Right ventricle myocardium inferior (tissue), 1 donor: ENCODE measurements at places on chromosomes 6 and 20. TPM values are rescaled to one million over a fixed set of nuclear protein-coding genes. Genes with fewer than 3 reads are reported as not detected.
A peak's percentile ranks its signal among the peaks of the same experiment; 100 is the strongest.

Gene MDC1
- total RNA-seq, result 13.1 TPM

Gene PCSK2
- 1.3 TPM for total RNA-seq

Gene SMOC2
- total RNA-seq, result 16.4 TPM

Gene SLA2
- 0.30 TPM for total RNA-seq

DNA sequence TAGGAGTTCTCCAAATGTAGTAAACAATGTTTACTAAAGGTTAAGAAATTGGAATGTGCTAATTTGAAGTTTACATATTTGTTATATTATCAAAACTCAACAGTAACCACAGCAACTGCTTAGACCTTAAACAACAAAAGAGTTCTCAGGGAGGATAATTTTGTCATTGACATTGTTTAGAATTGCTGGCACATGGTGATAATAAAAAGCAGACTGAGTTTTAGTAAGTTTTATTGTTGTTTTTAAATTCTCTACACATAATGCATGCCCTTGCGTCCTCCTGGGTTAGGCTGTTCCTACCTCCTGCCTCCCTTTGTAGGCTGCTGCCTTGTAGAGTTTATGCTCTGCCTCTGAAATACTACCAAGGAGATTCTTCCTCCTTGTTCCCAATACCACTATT lies 28.7 kb downstream of the LAMA4 start:
- no peak for DNase-seq

DNA sequence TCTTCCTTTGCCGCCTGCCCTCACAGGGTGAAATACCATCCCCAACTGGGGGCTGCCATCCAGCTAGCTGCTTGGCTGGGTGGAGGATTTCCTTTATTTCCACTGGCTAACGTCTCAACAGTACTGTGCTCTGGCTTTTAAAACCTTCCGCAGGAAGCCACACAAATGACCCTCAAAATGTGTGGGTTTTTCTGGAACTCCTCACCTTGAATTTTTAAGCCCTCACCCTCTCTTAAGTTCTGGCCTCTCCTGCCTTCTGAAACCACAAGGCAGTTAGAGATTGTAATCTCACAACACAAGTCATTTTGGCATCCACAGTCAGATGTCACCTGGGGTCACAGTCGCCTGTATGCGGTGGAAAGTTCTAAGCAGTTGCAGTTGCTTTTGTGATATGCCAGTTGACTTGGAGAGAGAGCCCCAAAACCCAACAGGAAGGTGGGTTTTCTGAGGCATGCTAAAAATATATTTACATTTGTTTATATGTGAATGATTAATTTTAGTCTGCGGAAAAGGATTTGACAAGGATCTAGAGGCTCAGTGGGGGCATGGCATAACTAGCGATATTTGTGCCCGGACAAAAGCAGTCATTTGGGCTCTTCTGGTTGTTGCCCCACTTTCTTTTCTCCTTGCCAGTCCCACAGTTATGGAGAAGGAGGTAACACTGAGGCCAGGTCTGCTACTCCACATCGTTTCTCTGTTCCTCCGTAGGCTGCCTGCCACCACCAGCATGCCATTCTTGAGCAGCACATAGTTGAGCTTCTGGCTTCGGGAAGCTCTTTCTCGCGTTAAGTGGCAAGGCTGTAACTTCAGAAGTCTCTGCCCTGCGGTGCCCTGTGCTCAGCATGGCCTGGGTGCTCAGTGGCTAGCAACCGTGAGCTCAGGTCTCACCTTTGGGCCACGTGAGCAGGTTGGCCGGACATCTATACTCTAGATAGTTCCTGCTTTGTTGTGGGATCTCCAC lies 335.3 kb downstream of the CD83 start:
- no peak for DNase-seq

- no peak for DNase-seq
These were observed 3.1 kb upstream of the TTK start for GRCh38 chr6:80001337-80001736.

DNA sequence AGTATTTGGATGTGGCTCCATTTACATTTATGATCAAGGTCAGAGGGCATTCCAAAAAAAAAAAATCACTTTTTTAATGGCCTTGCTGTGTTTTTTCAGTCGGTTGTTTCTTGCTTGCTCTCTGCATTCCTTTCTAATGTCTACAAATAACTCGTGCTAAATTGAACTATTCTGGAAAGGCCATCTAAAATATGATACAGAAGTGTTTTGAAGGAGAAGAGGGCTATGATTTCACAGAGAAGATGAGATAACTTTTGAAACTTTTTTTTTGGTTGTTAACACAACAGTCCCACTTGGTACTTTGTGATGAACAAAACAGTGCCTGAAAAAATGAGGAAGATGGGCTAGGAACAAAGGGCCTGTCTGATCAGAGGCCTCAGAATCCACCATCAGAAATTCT lies 156.1 kb upstream of the SMLR1 start:
- no peak for DNase-seq

DNA sequence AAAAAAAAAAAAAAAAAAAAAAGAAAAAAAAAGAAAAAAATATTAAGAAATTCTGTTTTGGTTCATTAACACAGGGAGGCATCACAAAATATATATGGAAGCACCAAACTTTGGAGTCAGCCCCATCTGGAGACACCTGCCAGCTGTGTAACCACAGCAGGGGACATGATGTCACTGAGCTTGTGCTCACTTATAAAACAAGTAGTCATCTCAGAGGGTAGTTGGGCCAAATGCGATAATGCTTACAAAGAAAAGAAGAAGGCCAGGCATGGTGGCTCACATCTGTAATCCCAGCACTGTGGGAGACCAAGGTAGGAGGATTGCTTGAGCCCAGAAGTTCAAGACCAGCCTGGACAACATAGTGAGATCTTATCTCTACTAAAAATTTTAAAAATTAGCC lies 1.1 kb upstream of the BNIP5 start:
- DNase-seq, result no peak

GRCh38 chr6:89615882-89616281 lies 22.7 kb downstream of the LYRM2 start:
- DNase-seq, result no peak

DNA sequence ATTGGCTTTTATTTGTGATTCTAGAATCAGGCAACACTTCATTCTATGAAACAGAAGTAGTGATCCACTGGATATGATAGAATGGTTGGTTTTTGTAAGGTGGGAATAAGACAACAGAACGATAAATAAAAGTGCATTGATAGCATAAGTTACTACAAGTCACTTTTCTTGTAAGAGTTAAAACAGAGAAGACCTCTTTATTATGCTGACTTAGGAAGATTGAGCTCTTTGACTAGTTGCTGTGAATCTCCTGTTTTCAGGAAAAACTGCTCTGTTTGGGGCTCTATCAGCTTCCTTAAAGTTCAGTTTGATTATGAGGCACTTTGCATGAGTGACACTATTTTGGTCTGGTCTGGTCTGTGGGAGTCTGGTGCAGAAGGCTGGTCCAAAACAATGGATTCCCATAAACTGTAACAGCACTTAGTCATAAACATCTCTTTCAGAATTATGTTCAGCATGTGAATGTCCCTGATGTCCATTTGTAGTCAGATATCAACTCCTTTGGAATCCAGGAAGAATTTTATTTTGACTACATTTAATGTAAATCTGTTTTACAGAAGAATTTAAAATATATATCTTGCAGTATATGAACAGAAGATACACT lies 35.0 kb upstream of the DSE start:
- no peak for DNase-seq

DNA sequence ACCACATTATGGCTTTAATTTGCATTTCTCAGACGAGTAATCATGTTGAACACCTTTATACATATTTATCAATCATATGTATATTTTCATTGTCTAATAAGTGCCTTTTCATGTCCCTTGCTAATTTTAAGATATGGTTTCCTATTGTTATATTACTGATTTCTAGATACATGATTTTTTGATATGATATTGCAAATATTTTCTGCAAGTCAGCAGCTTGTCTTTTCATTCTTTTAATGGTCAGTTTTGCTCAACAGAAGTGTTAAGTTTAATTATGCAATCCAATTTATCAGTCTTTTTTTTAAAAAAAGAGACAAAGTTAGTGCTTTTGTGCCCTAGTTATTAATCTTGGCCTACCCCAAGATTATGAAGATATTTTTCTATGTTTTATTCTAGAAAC lies 1377.8 kb upstream of the CITED2 start:
- DNase-seq, result no peak

DNA sequence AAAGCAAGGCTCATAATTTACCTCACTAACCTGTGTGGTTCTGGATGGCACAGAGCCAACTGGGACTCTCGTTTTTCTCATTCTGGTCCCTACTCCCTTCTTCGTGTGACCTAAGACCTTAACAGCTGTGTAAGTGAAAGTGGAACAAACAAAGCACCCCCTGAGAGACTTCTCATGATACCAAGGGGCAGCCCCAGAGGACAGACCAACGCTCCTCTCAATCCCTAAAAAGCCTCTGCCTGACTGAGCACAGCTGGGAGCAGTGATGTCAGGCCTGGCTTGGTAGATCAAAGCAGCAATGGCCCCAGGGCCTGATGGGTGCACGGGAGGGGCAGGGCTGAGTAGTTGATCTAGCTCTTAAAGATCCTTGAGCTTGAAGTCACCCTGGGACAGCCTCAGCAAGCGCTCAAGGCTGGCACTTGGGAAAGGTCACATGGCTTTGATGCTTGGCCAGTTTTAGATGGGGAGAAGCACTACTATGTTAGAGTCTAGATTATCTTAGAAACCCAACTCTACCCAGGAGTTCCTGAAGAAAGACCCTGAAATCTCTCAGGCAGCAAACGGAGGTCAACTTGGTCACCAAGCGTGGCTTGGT lies 16.2 kb upstream of the TGM2 start:
- no peak for DNase-seq

DNA sequence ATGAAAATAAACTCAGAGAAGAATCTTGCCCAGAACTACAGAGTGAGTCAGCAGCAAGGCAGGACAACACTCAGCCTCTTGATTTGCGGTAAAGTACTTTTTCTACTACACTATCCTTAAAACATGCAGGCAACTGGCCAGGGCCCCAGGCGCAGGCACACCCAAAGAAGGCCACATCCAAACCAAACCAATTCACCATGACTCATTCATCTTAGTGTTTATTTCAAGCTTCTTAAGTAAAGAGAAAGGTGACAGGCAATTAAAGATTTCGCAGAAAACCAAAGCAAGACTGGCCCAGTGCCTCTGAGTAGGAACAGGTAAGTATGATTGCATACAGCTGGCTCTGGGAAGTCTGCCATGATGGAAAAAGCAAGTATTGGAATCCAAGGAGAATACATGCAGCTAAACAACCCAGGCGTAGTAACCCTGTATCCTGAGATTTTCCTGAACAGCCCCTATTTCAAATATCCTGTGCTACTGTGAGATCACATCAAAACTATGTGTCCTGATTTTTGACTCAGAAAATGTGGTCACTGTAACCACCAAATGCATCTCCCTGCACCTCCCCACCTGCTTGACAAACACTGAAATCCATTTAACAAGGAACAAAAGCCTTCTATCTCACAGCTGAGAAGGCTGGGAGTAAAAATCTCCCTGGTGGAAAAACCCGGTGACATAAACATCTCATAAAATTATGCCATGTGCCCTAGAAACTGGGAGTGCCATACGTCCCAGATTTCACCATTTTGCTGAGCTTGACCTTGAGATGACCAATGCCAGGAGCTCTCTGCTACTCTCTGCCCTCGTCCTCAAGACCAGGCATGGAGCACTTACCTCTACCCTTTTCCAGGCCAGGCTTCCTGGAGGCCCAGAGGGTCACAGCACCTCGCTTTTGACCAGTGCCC lies 12.4 kb downstream of the WFDC3 start:
- peak; percentile 87 for DNase-seq

GRCh38 chr6:139205843-139206242 lies 71.0 kb downstream of the HECA start:
- DNase-seq, result no peak

- DNase-seq, result no peak
These were observed 1111.4 kb upstream of the CITED2 start for GRCh38 chr6:140485740-140486449.
